Glutamatergic neuron (in vitro differentiated cells): ENCODE measurements at places on chromosomes 7 and 10. TPM values are rescaled to one million over a fixed set of nuclear protein-coding genes. Genes with fewer than 3 reads are reported as not detected.

OR2A5 gene
- not detected for total RNA-seq

UTF1 gene
- 0.61 TPM for total RNA-seq

ANXA8L1 gene
- total RNA-seq, result not detected

CALML5 gene
- not detected for total RNA-seq

- no peak for DNase-seq
These were observed 2.3 kb downstream of the CDK13 start for GRCh38 chr7:39952374-39952773.

- DNase-seq, result no peak
These were observed 11.3 kb upstream of the HGF start for GRCh38 chr7:81780914-81781693.

- no peak for DNase-seq
These were observed 15.9 kb downstream of the ADAM12 start for GRCh38 chr10:126372396-126372795.

GRCh38 chr7:117982071-117983055 lies 109.1 kb upstream of the CTTNBP2 start:
- DNase-seq, result no peak

DNA sequence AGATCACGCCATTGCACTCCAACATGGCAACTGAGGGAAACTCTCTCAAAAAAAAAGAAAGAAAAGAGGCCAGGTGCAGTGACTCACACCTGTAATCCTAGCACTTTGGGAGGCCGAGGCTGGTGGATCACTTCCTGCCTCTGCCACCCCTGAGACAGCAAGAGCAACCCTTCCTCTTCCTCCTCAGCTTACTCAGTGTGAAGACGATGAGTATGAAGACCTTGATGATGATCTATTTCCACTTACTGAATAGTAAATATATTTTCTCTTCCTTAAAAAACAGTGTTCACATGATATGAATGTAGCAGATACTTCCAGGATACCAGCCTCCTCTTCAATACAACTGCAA lies 2.1 kb upstream of the ZKSCAN1 start:
- no peak for DNase-seq

GRCh38 chr7:132614428-132615318 lies 38.4 kb upstream of the PLXNA4 start:
- peak; percentile 33 for DNase-seq

GRCh38 chr10:33630761-33631160 lies 296.3 kb upstream of the NRP1 start:
- DNase-seq, result no peak
